ENCODE measurements at places on chromosomes 1 and 21.

DNA sequence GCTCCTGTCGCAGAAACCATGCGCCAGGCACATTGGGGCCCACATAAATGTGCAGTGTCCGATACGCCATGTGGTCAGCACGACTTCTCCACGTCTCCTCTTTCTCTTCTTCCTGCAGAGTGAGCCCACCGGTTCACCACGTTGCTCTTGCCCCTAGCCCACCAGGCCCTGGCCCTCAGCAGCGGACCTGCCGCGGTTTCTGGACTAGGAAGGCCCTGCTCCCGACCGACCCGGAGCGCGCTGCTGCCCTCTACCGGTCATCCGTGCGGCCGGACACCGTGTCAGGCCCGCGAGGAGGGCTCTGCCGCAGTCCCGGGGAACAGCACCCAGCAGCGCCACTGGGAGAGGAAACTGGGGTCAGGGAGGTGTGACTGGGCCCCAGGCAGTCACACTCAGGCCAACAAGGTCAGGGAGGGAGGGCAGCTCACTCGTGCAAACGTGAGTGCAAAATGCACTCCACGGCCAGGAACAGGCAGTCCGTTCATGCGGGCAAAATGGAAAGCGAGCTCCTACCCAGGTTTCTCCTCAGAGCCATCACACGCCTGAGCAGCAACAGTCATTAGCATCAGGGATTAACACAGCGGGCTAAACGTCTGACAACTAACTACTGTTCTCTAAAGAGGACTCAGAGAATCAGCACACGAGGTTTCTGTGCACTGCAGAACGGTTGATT, 13.7 kb downstream of the TLR5 start:
- peak; percentile 19 for DNase-seq

- DNase-seq, result no peak
Observed at GRCh38 chr1:184759112-184759511, 4.5 kb upstream of the EDEM3 start.

DNA sequence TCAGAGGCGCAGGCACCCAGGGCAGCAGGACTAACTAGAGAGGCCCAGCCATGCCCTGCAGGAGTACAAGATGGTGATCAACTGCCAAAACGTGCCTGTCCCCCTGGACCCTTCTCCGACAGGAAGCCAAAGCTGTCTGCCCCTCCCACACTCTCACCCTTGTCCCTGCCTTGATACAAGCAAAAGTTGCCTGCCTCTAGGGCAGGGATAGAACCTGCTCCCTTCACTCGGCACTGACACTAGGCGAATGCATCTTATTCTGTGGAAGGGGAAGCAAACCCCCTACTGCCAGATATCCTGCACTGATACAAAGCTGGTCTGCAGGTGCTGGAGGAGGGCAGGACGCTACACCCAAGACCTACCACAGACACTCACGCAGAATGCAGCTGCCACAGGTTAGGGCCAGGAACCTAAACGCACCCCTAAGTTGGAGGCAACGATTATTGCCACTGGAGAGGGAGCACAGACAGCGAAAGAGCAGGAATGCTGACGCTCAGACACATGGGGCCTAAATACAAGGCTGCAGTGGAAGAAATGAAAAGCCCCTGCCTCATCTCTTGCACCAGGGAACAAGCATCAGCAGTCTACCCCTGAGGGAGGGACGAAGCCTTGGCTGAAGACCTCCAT, 3.7 kb downstream of the TARBP1 start:
- DNase-seq, result no peak

DNA sequence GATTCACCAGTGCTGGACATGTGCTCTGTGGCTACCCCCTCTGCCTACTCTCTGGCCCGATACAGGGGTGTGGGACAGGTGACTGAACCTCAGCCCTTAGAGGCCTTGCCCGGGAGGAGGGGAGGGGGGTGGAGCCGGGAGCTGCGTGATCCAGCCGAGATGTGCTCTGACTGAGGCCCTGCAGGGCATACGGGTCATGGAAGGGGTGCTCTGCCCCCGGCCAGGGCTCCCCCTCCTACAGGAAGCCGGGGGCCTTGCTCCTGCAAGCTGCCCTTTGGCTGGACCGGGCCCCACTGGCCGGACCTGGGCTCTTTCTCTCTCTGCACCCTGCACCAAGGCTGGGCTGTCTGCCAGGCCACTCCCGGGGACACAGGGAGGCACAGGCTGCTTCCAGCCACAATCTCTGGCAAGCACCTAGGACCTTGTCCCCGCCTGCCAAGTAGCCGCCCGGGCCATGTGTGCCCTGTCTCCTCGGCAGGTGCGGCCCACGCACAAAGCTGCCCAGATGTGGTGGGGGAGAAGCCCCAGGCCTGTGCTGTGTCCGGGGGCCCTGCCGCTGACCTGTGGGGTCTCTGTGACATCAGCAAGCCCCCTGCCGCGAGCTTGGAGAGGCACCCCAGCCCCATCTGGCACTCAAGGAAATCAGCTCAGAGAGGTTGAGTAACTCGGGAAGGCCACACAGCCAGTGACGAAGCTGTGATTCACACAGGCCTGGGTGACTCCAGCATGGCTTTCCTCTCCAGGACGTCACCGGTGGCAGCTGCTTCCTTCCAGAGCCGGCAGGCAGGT, 1.5 kb downstream of the SCNN1D start:
- no peak for DNase-seq

- DNase-seq, result no peak
Observed at GRCh38 chr1:223711747-223712193, 569 bp upstream of the CAPN2 start.

GRCh38 chr1:9890224-9890731, 19.8 kb downstream of the CTNNBIP1 start:
- no peak for DNase-seq

GRCh38 chr1:62057641-62058290, 136.9 kb upstream of the L1TD1 start:
- no peak for DNase-seq

- no peak for DNase-seq
Observed at GRCh38 chr1:167197692-167198091, 23.0 kb upstream of the POU2F1 start.

DNA sequence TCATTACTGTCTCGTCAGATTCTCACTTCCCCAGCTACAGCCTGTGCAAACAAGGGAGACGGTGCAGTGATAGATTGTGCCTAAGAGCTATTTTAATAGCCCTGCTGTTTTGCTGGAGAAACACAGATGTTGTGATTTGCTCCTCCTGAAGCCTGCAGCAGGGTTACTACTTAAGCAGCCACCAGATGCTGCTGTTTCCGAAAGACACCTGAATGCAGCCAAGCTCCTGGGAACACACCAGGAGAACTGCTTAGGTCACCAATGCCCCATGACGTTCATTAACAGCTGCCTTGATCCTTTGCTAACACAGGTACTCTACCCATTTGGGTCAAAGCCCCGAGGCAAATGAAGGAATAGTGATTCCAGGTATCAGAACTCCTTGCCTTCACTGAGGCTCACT, 411.8 kb upstream of the DAB1 start:
- DNase-seq, result no peak

DNA sequence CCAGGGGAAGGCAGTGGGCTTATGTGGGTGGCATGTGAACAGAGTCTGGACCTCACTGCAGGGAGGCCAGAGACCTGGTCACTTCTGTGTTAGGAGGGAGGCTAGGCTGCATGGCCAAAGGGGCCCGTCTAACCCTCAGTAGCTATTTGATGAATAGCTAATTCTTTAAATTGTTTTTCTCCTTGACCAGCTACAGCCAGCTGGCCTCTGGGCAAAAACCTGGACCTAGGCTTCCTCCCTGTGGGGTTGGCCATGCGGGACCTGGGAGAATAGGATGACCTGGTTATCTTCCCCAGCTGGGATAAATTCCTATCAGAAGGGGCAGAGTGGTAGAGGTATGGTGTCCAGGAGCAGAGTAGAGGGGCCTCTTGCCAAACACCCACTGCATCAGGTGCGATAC, 79.4 kb downstream of the TNR start:
- DNase-seq, result no peak

DNA sequence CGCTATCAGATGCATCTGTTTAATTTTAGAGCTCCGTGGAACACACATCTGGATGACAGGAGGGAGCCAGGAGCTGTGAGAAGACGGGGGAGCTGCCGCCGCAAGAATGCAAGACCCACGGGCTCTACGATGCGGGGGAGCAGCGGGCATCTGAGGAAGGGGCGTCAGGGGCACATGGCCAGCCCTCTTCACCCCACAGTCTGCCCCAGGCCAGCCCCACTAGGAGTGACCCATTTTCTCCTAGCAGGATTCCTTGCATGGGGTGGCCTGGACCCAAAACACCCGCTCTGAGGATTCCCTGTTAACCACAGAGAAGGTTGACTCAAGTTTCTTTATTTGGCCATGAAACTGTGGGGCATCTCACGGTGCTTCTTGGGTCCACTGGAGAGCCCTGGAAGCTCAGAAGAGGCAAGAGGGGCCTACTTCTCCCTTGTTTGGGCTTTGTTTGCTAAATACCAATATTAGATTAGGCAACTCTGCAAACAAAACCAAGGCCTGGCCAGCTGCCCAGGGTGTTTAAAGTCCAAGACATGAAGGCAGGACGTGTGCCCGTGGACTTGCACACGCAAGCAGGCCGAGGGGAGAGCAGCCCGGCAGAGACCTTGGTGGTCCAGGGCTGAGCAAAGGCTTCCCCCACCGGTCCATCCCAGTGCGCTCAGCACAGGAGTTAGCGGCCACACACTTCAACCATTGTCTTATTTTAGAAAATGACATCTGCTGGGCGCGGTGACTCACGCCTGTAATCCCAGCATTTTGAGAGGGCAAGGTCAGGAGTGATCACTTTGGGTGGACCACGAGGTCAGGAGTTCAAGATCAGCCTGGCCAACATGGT, 89.8 kb downstream of the DHRS3 start:
- DNase-seq, result no peak

DNA sequence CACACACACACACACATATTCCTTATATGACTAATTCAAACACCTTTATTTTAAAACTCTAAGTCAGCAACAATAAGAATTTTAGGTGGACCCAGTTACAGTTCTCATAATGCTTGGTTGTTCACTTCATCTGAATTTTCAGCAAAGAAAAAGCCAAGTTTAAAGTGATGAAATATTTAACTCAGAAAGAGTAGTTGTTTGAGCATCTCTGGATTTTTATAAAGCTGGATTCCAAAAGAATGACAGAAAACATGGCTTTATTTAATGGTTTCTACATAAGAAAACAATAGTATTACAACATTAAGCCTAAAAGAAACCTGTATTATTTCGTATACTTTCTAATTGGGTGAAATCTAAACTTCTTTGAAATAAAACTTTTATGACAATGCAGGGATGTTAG, 54.2 kb upstream of the ADAMTS5 start:
- DNase-seq, result no peak

DNA sequence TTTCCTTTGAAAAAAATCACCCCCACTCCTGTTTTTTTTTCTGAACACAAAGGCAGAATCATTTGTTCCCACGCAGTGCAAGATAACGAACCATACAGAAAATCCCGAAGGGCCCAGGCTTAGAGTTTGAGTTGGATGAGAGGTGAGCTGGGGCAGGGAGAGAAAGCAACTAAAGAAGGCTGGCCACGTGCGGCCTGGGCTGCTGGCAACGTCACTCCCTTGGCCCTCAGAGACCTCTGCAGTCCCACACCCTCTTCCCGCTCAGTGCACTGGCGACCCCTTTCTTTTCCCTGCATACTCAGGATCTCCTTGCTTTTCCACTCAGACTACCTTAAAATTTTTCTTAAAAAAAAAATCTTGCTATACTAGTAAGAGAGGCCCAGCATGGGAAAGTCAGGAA, 28.2 kb upstream of the CRNN start:
- DNase-seq, result no peak

DNA sequence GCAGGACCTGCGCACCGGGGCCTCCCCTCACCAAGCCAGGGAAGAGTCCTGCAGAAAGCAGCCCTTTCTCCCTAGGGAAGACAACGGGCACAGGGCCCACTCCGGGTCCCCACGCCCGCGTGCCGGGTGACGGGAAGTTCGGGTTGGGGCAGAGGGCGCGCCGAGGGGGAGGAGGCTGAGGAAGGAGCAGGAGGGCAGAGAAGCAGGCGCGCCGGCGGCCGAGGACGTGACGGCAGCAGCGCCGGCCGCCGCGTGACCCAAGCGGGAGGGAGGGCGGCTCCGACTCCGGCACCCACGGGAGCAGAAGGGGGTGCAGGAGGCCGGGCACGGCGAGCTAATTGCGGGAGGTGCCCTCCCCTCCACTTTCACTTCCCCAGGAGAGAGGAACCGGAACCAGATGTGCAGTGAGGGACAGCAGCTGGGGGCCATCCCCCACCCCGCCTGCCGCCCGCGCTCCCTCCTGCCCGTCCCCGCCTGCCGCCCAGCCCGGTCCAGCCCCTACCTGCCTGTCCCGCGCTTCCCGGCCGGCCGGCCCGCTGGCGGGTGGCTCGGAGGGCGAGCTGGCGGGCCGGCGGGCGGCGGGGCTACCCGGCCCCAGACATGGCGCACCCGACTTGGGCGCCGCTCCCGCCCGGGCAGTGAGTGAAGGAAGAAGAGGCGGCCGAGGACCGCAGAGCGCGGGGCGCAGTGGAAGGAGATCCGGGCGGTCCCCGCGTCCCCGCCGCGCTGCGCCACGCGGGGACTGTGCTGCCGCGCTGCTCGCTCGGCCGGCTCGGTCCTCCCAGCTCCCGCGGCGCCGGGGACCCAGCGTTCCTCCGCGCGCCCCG, 510 bp downstream of the DENND4B start:
- peak; percentile 59 for DNase-seq

DNA sequence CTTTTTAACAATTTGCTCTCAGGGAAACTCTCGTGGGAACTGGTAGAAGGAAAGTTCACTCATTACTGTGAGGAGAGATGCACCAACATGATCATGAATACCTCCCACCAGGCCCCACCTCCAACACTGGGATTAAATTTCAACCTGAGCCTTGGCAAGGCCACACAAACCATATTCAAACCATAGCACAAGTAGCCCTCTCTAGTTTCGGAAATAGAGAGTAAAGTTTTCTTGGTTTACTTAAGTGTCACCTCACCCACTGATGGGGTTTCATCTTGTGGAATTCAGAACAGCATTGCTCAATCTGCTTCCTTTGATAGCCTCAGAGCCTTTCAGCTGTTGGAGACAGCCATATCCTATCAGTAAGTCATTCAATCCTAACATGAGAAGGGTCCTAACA, 25.5 kb upstream of the CCSAP start:
- DNase-seq, result no peak

- DNase-seq, result no peak
Observed at GRCh38 chr1:184582411-184582810, 172.2 kb downstream of the EDEM3 start.

DNA sequence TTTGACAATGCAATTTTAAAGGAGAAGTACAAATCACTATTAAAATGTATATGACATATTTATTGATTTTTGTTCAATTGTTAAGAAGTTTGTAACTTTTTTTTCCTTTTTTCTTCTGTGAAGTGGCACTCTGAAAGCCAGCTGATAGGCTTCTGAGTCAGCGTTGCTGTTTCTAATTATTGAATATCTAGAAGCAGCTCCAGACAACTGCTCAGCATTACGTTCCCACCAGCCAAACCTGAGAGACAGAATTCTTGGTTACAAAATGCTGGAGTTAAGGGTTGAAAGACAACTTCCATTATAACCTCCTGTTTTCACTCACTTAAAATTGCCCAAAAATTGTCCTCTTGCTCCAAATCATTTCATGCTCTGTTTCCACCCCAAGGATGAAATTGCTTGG, 31.4 kb upstream of the LMX1A start:
- no peak for DNase-seq

DNA sequence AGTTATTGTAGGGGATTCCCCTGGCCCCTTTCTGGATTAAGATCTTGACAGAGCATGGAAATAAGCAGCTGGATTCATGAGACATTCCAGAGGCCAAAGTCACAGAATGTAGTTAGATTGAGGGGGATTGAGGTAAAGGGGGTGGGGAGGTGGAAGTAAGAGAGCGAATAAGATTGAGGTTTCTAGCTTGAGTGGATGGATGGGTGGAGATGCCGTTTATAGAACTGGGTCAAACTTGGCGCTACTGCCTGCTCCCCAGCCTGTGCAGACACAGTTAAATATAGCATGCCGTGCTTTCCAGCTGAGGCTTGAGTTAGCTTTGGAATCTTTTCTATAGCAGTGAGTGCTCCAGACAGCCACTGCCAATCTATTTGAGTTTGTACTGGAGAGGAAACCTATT, 85.7 kb downstream of the DYRK1A start:
- no peak for DNase-seq
